NCI-H1105 treated with DMSO at 0.1 percent for 48 hours (cell line): ENCODE measurements at places on chromosomes 4 and X.

- DNase-seq = no peak
Measured at GRCh38 chr4:118120120-118120760, 86.0 kb downstream of the NDST3 start.

GRCh38 chr4:3054169-3054759 lies 20.1 kb downstream of the HTT-AS start:
- DNase-seq = no peak

- DNase-seq = no peak
Measured at GRCh38 chrX:140765043-140765784, 55.7 kb downstream of the LINC00632 start.

- no peak for DNase-seq
Measured at GRCh38 chrX:16113978-16114565, 9.3 kb upstream of the GRPR start.
